ENCODE measurements at places on chromosomes 5 and 9.
A peak's percentile ranks its signal among the peaks of the same experiment; 100 is the strongest.

GRCh38 chr9:136223871-136224640, 19.1 kb upstream of the LHX3 start:
- no peak for DNase-seq

DNA sequence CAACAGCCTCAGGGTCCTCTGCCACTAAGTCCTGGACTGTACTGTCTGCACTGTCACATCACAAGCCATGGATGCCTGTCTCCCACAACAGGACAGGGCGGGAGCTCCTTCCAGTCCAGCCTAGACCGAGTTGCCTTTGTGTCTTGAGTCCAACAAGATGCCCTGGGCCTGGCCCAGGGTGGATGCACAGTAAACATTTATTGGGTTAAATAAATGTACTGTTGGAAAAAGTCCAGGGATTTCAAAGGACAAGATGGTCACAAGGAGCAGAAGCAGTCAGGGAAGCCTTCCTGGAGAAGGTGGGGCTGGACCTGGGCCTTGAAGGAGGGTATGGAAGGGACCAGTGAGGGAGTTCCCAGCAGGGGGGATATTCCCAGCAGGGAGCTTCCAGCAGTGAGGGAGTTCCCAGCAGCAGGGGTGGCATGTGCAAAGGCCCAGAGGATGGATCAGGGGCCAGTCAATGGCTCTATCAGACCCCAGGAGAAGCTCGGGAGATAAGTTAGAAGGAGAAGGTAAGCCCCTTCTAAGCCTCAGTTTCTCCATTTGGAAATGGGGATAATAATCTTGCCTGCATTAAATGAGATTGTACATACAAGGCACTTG, 72.7 kb upstream of the NEURL1B start:
- DNase-seq: no peak

DNA sequence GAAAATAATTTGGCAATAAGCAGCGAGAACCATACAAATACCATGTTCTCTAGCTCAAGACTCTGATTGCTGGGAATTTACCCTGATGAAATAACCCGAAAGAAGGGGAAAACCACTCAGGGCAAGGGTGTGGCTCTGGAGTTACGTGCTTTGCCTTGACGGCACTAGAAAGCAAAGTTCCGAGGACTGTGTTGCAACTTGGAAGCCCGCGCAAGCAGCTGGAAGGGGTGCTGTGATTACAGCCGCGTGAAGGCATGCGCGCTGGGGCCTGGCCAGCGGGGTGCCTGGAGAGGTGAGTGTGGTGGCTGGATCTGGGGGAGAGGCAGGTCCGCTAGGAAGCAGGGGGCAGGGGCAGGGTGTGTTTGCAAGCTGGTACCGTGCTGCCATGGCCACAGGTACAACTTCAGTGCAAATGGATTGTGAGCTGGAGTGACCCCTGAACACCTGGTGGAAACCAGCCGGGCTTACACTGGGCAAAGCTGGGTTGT, 52.6 kb upstream of the CNOT6 start:
- no peak for DNase-seq

GRCh38 chr9:115590011-115590410, 472.1 kb upstream of the TNC start:
- DNase-seq: peak; percentile 88

DNA sequence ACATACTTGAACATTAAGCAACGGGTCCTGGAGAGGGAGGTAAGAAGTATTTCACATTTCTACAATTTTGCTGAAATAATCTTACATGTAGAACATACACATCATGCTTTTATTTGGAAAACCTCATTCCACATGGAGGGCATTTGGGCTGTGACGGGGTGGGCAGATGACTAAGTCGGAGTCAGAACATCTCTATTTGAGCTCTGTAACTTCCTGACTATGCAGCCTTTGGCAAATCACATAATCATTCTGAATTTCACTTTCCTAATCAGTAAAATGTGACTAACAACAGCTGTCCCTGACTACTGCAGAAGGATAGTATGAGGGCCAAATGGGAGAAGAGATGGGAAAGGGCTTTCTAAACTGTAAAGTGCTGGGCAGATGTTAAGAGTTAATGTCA, 17.1 kb upstream of the IL6ST start:
- DNase-seq: peak; percentile 83

DNA sequence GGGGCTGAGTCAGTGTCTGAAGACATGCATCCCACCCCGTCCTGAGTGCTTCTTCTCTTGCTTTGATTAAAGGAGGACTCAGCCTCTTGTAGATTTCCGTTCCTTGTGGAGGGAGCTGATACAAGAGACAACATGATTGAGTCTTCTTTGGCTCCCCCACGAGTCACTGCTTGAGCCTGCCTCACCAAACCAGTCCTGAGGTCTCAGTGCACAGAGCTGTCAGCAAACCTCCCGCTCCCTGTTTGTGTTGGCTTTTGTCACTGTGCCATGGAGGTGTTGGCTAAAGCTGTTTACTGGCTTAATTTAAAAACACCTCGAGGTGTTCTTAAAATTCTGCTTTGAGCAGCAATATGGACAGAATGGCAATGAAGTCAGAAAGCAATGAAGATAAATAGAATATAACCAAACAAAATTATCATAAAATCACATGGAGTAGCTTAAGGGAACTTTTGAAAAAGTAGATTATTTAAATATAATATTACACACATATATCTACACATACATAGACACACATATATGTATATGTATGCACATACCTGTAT, 234.1 kb upstream of the ANKRD55 start:
- DNase-seq: no peak

DNA sequence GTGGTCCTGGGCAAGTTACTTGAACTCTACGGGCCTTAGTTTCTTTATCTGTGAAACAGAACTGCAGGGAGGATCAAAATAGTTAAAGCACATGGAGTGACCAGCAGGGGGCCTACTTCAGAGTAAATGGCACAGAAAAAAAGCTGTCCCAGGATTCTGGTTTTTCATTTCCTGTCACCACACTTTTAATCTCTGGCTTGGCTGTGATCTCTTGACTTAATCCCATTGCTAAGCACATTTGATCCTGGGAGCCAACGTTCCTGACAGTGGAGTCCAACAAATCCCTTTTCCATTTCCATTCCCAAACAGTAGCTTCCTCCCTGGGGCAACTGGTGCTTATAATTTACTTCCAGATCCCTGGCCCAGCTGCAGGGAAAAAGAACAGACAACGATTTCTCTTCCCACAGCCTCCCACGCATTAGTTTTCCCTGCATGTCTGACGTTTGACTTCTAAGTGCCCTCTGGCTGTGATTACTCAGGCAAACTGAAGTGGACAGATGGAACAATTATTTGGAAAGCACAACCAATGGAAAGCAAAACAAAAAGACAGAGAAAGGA, 136.5 kb upstream of the STK32A start:
- no peak for DNase-seq

GRCh38 chr5:83430130-83431010, 41.2 kb upstream of the VCAN start:
- peak; percentile 26 for DNase-seq

- DNase-seq: no peak
These were observed 158.8 kb downstream of the MEF2C start for GRCh38 chr5:88724201-88724600.

DNA sequence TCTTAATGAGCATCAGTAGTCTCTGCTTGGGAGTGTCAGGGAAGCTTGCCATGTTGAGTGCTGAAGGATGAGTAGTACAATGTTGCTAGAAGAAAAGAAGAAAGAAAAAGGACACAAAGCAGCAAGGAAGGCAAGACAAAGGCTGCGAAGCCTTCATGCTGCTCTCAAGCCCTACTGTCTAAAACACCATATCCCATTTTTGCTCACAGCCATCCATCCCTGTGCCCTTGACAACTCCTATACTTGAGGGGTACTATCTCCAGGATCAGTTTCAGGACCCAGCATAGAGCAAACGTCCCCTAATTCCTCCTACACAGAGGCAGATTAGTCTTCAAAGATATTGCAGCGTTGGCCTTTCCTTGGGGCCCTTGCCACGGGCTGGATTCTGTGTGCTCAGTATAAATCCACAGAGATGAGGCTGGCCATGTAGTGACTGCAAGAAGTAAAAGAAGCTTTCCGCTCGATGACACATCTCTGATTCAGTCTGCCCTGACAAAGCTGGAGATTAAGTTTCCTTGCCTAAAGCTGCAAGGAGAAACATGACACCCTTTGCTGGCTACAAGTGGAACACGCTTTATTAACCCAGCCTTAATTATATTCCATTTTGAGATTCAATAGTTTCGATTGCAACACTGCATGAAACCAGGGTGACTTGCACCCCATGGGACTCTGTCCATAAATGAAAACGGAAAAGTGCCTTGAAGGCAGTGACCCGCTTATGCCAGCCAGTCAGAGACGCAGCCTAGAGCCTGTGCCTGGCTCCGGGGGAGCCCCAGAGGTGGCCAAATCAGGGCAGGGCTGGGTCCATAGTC, 304.6 kb downstream of the ACTL7B start:
- peak; percentile 73 for DNase-seq

- no peak for DNase-seq
These were observed 1635.4 kb upstream of the C9orf72 start for GRCh38 chr9:29208670-29209069.

DNA sequence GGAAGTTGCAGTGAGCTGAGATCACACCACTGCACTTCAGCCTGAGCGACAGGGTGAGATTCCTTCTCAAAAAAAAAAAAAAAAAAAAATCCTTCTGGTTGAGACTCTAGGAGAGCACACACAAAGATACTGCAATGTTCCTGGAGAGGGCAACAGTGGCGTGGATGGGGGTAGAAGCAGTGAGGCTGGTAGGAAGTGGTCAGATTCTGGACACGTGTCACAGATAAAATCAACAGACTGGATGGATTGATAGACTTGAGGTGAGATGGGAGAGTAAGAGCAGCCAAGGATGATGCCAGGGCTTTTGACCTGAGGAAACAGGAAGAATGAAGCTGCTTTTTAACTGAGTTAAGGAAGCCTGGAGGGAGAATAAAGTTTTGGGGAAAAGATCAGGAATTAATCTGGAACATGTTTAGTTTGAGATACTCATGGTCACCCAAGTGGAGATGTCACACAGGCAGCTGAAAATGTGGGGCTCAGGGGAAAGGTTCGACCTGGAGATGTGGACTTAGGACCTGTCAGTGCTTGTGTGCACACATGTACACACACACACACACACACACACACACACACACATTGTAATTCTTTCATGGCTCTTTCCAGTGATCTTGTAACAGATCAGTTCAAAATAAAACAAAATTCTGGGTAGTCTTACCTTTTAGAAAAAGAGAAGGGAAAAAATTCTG, 88.1 kb downstream of the FANCC start:
- DNase-seq: no peak

DNA sequence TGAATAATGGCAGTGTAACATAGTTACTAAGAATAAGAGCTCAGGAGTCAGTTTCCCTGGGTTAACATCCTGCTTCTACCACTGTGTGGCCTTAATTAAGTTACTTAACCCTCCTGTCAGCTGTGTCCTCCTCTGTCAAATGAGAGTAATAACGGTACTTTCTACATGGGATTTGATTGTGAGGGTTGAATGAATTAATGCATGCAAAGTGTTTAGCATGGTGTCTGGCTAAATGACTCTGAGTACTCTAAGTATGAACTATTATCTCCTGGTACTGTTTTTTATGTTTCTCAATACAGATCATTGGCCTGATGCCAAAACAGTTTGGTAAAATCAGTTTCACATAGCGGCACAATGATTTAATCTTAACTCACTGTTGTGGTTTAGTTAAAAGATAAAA, 19.6 kb downstream of the ZNF131 start:
- no peak for DNase-seq

- no peak for DNase-seq
These were observed 10.2 kb downstream of the BTNL8 start for GRCh38 chr5:180908998-180909731.

GRCh38 chr5:89337-90286, 2.4 kb upstream of the PLEKHG4B start:
- no peak for DNase-seq

- DNase-seq: no peak
These were observed 11.9 kb upstream of the OR13C8 start for GRCh38 chr9:104556830-104557634.

DNA sequence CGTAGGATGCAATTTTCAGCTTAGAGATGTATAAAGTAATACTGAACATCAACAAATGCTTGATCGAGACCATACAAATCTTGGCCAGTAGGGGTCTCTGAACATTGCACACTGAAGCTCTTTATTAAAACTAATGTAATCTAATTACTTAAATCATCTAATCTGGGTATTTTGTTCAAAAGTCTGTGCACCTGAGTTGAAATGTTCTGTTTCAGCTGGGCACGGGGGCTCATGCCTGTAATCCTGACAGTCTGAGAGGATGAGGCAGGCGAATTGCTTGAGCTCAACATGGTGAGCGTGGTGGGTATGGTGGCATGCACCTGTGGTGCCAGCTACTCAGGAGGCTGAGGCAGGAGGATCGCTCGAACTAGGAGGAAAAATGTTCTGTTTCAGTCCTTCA, 41.0 kb downstream of the ESM1 start:
- peak; percentile 20 for DNase-seq
